CD8-positive, alpha-beta T cell (primary cell): ENCODE measurements at places on chromosomes 12 and 14.

GRCh38 chr14:78519863-78520262, 349.7 kb downstream of the NRXN3 start:
- no peak for DNase-seq

DNA sequence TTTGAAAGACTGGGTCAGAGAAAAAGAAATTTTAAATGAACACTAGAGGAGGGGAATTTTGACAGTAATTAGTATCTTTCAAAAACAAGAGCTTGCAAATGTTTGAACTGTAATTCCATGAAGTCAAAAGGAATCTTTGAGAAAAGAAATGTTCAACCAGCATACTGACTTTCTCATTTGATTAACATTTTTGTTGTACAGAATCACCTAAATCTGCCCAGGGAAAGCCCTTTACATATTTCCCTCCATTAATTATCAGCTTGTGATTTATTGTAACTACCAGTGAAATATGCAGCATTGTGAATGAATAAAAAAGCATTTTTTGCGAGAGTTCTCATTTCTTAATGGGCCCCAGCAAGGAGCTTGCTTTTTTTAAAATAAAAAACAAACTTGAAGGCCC, 61.2 kb upstream of the CCDC91 start:
- no peak for DNase-seq

GRCh38 chr14:64112867-64113678, 181.1 kb downstream of the ESR2 start:
- DNase-seq = no peak

DNA sequence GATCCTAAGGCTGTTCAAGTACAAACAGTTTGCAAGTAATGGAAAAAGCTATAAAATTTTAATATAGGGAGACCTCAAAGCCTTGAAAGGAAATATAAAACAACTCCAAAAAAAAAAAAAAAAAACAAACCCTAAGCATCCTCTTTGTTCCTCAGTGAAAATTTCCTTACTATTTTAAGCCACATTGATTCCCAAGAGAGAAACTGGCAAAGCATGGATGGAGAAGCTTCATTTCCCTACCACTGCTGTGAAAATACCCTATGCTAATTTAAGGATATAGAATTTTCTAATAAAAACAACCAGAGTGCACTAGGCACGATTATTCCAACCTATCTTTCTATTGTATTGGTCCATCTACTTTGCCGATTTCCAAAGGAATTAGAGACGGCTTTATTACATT, 283.1 kb downstream of the CACNA1C start:
- DNase-seq = no peak

GRCh38 chr12:4786795-4787194, 66.6 kb downstream of the GALNT8 start:
- no peak for DNase-seq

GRCh38 chr14:30610787-30611343, 11.3 kb upstream of the SCFD1 start:
- DNase-seq = peak; percentile 18

- DNase-seq = peak; percentile 39
Measured at GRCh38 chr14:99729991-99730875, 46.1 kb downstream of the CYP46A1 start.

- no peak for DNase-seq
Measured at GRCh38 chr12:132638541-132639408, 20.2 kb downstream of the P2RX2 start.

- no peak for DNase-seq
Measured at GRCh38 chr12:111687255-111687654, 1.4 kb downstream of the ACAD10 start.

DNA sequence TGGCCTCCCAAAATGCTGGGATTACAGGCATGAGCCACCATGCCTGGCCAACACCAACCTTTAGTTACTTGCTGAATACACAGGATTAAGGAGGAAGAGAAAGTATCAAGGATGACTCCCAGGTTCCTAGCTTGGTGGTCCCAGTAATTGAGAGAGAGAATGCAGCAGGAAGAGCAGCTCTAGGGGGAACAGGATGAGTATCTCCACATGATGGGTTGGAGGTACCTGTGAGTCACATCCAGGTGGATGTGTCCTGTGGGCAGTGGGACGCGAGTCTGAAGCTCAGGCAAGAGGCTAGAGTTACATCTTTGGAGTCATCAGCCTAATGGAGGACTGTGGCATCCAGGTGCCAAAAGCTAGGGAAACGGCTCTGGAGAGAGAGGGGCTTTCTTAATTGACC, 47.1 kb downstream of the MDM2 start:
- no peak for DNase-seq

DNA sequence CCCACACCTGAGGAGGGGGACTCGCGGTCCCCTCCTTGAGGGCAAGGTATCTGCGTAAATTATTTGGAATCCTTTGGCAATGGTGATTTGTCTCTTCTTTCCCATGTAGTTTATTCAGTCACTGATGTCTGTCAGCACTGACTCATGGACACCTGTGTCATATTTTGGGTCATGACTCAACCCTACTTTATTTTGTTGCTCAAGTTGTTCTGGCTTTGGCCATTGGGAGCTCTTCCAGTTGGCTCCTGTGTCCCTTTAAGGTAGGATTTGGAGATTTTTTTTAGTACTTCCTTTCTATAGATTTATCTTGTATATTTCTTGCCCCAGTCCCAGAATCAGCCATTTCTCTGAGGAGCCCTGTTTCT, 47.4 kb upstream of the C14orf180 start:
- DNase-seq = no peak

- no peak for DNase-seq
Measured at GRCh38 chr12:21751517-21751916, 23.0 kb downstream of the KCNJ8 start.

GRCh38 chr12:46983959-46984841, 95.2 kb upstream of the PCED1B start:
- peak; percentile 44 for DNase-seq

DNA sequence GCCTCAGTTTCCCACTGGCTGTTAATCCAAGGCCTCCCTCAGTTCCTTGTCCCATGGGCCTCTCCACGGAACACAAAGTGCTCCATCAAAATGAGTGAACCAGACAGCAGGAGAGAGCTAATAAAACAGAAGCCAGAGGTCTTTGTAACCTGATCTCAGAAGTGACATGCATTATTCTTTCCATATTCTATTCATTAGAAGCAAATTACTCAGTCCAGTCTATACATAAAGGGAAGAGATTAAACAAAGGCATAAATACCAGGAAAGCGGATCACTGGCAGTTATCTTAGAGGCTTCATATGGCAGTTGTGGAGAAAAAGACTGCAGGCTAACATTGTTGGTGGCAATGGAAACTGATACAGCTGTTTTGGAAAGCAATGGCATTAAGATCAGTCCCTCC, 170.6 kb upstream of the GARIN6 start:
- no peak for DNase-seq

- DNase-seq = no peak
Measured at GRCh38 chr14:55802986-55803872, 223.2 kb downstream of the KTN1 start.

- DNase-seq = no peak
Measured at GRCh38 chr12:25990495-25990894, 32.0 kb downstream of the RASSF8 start.

DNA sequence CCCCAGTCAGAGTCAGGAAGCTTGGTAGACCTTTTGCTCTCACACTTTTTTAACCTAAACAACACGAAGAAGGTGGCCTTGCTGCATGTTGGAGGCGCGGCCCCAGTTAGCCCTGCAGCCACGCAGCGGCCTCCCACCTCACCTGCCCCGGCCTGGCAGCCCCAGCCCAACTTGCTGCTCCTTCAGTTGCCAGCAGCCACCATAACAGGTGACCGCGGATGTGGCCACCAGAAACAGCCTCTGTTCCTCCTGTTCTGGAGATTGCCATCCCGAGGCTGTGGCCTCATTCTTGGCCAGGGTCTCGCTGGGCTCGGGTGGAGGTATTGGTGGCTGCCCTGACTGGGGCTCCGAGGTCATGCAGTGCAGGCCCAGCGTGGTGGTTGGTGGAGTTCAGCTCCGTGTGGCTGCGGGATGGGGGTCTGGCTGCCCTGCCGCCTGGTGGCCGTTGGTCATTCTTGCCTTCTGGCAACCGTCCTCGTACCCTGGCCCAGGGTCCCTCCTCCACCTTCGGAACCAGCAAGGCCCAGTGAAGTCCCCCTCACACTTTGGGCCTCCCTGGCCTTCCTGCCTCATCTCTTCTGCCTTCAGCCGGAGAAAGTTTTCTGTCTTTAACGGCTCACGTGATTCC, 20.7 kb upstream of the TEX22 start:
- DNase-seq = no peak

DNA sequence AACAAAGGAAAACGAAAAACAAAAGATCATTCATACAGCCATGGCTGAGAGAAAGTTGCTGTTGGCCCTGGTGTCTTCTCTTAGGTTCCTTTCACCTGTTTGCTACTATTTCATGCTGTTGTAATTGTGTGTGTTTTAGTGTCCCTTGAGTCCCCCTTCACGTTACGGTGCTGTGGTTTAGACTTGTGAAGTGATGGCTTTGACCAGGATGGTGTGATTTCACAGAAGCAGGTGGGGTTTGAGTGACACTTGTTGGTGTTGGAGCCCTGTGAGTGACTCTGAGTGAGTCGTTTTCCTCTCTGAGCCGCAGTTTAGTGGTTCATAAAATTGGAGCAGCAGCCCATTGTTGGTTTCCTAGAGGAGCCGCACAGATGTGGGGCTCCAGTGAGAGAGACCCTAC, 635.4 kb downstream of the VRK1 start:
- no peak for DNase-seq

DNA sequence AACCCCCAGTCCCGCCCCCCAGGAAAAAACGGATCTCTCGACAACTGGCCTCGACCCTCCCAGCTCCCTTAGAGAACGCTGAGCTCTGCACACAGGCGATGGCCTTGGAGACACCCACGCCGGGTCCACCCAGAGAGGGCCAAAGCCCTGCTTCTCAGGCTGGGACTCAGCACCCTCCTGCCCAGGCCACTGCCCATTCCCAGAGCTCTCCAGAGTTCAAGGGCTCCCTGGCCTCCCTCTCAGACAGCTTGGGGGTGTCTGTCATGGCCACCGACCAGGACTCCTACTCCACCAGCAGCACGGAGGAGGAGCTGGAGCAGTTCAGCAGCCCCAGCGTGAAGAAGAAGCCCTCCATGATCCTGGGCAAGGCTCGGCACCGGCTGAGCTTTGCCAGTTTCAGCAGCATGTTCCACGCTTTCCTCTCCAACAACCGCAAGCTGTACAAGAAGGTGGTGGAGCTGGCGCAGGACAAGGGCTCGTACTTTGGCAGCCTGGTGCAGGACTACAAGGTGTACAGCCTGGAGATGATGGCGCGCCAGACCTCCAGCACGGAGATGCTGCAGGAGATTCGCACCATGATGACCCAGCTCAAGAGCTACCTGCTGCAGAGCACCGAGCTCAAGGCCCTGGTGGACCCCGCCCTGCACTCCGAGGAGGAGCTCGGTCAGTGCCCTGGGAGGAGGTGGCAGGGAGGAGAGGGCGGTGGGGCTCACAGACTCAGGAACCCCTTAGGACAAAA, 95.8 kb downstream of the LGMN start:
- peak; percentile 5 for DNase-seq

GRCh38 chr14:39581474-39581873, 149.2 kb upstream of the FBXO33 start:
- no peak for DNase-seq

DNA sequence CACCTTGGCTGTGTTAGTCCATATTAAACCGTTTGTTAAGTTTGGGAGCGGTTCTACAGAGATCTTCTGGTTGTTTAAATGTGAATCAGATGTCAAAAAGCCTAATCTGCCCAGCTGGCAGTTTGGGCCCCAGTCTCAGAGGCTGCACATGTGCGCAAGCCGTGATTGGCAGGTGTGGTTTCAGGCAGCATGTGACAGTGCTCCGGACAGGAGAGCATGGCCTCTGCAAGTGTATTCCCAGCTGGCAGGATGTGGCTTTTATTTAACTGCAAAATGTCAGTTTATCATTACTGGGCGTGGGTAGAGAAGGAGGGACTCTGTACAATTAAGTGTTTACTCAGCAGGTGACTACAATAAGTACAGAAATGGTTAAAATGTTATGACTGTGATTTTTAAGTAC, 77.5 kb downstream of the PELI2 start:
- no peak for DNase-seq

GRCh38 chr12:21938879-21939278, 2.3 kb downstream of the ABCC9 start:
- no peak for DNase-seq

DNA sequence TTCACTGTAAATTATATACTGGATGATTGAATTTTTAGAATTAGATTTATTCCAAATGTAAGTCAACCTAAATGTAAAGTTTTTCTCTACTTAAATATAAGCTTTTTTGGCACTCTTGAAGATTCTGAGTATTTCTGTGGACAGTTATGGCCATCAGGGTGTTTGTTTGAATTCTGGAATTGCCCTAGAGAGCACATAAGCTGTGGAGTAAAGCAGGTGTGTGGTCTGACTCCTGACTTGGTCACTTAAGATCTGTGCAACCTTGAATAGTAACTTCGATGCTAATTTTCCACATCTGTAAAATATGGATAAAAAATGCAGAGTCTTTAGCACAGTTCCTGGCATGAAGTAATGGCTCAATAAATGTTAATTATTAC, 64.4 kb downstream of the FUT8 start:
- no peak for DNase-seq

DNA sequence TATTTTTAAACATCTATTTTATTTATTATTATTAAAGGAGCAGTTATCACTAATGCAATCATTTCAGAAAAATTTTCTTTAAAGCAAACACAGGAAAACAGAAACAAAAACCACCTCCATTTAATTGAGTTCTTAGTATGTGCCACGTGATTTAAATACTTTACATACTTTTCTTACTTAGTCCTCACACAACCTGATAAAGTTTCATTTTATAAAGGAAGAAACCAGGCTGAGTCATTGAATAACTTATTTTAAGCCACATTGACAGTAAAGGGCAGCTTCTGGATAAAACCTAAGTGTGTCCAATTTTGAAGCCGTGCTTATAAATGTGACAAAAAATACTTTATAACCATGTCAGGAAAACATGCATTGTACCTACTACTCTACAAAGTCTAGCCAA, 57.1 kb upstream of the PCED1B start:
- DNase-seq = no peak

DNA sequence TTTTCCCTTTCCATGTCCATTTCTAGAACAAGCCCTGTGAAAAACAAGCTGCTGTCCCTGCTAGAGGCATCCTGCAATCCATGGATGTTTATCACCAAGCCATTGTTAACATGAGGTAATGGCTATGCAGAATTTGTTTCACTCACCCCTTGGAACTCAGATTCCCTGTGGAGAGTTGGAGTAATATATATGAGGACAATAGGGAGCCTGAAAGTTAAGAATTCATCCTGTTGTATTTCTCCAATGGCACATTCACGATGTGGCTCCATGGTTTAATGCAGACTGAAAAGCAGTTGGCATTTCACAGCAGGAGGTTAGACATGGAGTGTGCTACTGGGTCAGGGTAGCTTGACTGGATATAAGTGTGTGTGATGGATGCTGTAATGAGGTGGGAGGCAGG, 32.4 kb downstream of the GPR65 start:
- no peak for DNase-seq
